T-helper 2 cell (primary cell): ENCODE measurements at places on chromosomes 11 and 22.

- DNase-seq, result no peak
These were observed 186.3 kb downstream of the CTTN start for GRCh38 chr11:70584498-70585235.

DNA sequence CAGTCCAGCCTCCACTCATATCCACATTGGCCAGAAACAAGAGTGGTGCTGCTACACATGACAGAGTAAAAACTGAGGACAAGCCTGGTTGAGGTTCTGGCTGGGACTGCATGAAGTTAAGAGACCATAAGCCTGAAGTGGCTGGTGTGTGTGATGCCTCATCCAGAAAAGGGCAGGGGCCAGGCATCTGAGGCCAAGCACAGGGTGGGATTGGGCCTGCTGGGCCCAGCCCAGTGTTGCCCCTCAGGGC is 25.3 kb downstream of the ARVCF start:
- DNase-seq, result no peak

- no peak for DNase-seq
These were observed 21.5 kb downstream of the OTUB1 start for GRCh38 chr11:64007629-64008282.

GRCh38 chr11:93766504-93766903 is 17.6 kb upstream of the MED17 start:
- DNase-seq, result no peak

DNA sequence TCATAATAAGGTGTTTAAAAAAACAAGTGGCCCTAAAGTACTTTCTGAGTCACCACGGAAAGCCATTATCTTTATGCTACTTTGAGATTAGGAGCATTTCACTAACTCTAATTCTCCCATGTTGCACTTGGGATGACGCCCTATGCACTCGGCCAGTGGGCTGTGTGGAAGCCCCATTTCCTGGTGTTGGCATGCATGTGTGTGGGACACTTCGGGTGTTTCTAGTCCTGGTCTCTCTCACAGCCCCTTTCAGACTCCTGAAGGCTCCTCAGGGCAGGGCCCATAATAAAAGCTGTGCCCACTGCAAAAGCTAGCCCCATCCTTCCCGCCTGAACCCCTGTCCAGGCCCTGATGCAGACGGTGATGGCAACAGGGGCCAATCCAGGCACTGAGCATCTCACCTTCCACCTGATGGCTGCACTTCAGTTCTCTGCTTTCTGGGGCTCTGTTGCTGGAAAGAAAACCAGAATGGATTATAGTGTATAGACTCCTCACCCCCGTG is 14.9 kb upstream of the FXYD2 start:
- DNase-seq, result no peak

GRCh38 chr11:77406396-77406795 is 67.5 kb downstream of the PAK1 start:
- no peak for DNase-seq

- no peak for DNase-seq
These were observed 1.8 kb upstream of the IL18BP start for GRCh38 chr11:71996946-71997345.

DNA sequence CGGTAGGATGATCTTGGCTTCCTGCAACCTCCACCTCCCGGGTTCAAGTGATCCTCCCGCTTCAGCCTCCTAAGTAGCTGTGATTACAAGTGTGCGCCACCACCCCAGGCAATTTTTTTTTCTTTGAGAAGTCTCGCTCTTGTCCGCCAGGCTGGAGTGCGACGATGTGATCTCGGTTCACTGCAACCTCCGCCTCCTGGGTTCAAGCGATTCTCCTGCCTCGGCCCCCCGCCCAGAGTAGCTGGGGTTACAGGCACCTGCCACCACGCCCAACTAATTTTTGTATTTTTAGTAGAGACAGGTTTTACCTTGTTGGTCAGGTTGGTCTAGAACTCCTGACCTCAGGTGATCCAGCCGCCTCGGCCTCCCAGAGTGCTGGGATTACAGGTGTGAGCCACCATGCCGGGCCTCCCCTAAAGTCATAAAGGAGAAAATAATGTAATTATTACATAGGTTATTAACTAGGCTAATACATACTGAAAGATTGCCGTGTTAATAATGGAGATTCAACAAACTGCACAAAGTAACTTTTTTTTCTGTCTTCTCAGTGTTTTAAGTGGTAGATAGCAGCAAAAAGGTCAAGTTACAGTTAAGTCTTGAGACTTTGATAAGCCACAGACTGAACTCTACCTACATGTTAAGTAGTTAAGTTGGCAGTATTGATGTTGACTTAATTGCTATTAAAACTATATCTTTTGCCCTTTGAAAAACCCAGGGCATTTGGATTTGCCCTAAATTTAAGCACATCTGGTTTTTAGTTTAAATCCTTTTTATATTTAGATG is 3.9 kb downstream of the CAPRIN1 start:
- DNase-seq, result no peak

GRCh38 chr11:2149864-2150847 is 10.9 kb downstream of the INS start:
- DNase-seq, result no peak
